ENCODE measurements at places on chromosomes 6 and 20.

GRCh38 chr6:9468277-9468676, 946.6 kb downstream of the TFAP2A start:
- no peak for DNase-seq

DNA sequence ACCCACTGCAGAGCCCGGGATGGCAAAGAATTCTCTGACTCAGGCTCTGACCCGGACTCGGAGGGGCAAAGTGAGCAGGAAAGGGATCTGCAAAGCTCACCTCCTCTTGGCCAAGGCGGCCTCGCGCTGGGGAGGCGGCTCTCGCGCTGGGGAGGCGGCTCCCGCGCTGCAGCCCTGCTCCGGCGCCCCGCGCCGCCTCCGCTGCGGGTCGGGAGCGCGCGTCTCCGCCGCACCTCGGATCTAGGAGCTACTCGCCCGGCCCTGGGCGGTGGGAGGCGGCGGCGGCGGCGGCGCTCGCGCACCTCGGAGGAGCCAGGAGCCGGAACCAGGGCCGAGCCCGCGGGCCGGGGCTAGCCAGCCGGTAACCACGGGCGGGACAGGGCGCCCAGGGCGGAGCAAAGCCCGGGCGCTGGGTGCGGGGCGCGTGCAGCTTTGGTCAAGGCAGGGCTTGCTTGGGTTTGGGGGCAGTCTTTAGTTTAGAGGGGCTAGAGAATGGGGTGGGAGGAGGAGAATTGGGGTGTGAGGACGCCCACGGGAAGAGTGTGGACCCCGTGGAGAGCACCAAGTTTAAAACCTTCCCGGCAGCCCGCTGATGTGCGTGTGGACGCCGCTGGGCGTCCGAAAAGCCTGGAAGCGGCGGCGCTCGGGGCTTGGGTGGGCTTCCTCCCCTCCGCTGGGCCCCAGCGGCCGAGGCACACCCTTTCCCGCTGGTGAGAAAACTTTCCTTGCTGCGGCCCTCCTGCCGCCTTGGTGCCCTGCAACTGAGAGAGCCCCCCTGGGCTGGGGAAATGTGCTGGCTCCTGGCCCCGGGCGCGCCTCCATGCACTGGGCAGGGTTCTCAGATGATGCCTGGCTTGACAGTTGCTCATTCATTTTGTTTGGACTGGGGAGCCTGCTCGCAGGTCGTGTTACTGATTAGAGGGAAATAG, at the start of gene MRAP2:
Gene MRAP2, plus strand, starts transcription at position 250 of the 929 bp plus-strand sequence. CDS start 21,547 bp downstream, outside the sequence.
- DNase-seq = peak; percentile 10

GRCh38 chr6:31287619-31288018, 15.7 kb upstream of the HLA-C start:
- DNase-seq = no peak

- DNase-seq = no peak
Observed at GRCh38 chr6:130760006-130760405, 67.2 kb upstream of the SMLR1 start.

GRCh38 chr20:46308258-46309157, at the start of gene CDH22:
TSS of gene CDH22 (minus strand) at chr20:46308498. CDS start at chr20:46251294, 57,204 bp downstream.
- no peak for DNase-seq

GRCh38 chr20:2010533-2010932, 16.7 kb upstream of the PDYN start:
- no peak for DNase-seq

DNA sequence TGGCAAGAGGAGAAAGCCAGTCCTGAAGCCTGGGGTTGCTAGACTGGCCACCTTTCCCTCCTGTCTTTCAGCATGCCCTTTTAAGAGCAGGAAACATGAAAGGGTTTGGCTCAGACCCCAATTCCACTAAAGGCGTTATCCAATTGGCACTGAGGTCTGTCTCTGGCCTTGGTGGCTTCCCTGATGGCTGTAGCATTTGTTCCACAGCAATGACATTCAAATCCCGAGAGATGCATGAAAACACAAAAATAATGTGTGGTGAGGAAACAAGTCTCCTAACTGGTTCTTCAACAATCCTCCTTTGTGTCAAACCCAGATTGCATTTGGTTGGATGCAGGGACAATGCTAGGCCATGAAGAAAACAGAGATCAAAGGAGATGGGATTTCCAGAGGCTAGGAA, 56.5 kb upstream of the ADTRP start:
- no peak for DNase-seq

- no peak for DNase-seq
Observed at GRCh38 chr20:25525867-25526266, 59.5 kb downstream of the NINL start.

GRCh38 chr6:142854589-142855488, 90.1 kb downstream of the HIVEP2 start:
- no peak for DNase-seq

- no peak for DNase-seq
Observed at GRCh38 chr20:34947336-34947735, 8.3 kb downstream of the GSS start.

- no peak for DNase-seq
Observed at GRCh38 chr6:20192625-20193024, 19.6 kb downstream of the MBOAT1 start.

DNA sequence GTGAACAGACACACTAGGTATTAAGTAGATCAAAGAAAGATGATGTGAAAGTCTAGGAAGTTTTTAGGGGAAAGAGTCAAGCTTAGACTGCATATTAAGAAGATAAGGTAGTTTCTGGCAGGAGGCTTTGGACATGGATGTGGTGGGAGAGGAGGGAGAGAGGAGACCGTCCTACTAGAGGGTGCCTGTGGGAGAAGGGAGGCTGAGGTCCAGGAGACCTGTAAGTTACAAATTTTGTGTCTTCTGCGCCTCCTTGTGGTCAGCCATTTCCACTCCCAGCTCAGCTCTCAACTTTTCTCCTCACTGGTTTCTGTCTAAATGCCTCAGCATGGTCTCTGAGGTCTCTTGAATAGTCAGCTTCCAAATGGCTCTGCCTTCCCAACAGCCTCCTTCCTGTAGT, 193.5 kb downstream of the UNC5CL start:
- peak; percentile 69 for DNase-seq
